ENCODE measurements at places on chromosomes 2 and 18.

DNA sequence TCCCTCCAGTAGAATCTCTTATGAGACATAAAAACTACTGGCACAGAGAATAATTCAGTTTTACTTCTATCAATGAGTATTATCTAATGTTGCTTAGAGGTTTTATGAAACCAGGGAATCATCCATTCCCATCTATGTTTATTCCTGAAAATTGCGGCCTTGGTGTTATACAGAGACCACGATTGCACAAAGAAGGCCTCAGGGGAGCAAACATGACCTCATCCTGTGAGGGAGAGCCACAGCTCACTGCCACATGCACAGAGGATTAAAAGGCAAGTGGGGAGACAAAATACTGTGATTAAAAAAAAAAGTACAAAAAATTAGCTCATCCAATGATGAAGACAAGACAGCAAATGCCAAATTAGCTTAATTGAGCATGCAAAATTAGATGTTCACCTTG lies 111.8 kb upstream of the SLC35G4 start:
- DNase-seq = no peak

GRCh38 chr2:195656161-195656858 lies 716 bp upstream of the SLC39A10 start:
- no peak for DNase-seq

GRCh38 chr2:161381546-161381945 lies 34.6 kb upstream of the TBR1 start:
- DNase-seq = no peak

DNA sequence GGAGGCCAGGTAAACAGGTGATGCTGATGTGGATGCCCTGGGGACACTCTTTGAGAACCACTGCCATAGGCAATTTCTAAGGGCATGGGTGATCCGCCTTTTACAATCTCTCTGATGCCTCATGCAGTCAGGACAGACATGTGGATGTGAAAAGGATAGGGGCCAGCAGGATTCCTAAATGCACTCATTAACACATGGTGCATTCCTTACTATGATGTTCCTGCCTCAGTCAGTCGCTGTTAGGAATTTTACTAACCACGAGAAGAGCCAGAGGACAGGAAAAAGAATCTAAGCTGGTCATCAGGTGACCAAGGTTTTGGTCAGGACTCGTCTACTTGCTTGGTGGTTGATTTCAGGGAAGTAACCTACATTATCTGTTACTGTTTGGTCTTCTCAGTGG lies 191.0 kb downstream of the ARL4C start:
- no peak for DNase-seq

- no peak for DNase-seq
Measured at GRCh38 chr18:49669403-49669802, 107.5 kb downstream of the LIPG start.

GRCh38 chr2:226802573-226802972 lies 3.0 kb upstream of the IRS1 start:
- no peak for DNase-seq

DNA sequence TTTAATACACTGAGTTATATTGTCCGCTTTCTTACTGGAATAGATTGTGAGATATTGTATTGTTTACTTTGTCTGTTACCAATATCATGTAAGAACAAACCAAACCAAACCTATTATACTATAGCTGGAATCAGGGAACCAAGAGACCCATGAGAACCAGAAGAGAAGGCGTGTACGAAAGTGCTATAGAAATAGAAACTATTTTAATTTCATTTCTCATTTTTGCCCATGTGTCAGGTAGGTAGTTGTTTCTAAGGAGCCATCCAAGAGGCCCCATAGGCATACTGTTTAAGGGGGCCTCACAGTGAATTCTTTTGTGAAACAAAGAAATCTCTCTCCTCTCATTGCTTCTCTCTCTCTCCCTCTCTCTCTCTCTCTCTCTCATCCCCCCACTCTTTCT lies 363.6 kb downstream of the RNF144A start:
- DNase-seq = no peak

DNA sequence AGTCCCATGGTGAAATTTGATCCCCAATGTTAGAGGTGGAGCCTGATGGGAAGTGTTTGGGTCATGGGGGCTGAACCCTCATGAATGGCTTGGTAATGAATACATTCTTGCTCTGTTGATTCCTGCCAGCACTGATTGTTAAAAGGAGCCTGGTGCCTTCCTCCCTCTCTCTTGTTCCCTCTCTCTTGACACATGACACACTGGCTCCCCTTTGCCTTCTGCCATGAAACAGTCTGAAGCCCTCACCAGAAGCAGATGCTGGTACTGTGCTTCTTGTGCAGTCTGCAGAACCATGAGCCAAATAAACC lies 30.6 kb upstream of the EPC2 start:
- no peak for DNase-seq

DNA sequence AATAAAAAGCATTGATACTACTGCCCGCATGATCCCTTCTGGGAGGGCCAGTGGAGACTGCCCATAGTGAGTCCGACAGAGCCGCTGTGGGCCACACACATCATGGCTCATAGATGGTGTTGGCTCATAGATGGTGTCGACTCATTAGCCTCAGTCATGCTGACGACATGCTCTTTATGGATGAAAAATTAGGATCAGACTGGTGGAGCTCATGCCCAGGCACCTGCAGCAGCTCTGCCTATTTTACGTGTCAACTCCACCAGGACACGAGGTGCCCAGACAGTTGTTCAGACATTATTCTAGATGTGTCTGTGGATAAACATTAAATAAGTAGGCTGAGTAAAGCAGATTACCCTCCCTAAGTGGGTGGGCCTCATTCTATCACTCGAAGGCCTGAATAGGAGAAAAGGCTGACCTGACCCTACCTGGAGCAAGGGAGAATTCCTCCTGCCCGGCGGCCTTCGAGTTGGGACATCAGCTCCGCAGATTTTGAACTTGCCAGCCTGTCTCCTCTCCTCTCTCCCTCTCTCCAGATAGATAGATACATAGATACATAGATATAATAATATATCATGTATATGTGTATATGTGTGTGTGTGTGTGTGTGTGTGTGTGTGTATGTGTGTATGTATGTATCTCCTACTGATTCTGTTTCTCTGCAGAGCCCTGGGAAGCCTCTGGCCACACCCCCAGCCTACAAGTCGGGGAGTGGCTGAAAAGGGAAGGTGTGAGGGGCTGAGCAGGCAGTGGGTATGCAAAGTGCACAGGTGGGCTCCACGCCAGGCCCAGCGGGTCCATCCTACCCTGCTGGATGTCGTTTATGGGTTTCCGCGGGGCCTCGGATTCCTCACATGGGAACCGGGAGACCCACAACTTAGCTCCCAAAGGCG lies 13.6 kb upstream of the TEX51 start:
- DNase-seq = no peak

DNA sequence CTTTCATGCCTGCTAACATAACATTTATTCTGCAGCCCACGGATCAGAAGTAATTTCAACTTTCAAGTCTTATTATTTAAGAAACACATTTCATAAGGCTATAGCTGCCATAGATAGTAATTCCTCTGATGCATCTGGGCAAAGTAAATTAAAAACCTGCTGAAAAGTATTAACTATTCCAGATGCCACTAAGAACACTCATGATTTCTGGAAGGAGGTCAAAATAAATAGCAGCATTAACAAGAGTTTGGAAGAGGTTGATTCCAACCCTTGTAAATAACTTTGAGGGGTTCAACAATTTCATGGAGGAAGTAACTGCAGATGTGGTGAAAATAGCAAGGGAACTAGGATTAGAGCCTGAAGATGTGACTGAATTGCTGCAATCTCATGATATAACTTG lies 77.6 kb downstream of the CCDC148 start:
- DNase-seq = no peak

GRCh38 chr2:84492571-84492970 lies 23.7 kb upstream of the DNAH6 start:
- no peak for DNase-seq

- DNase-seq = no peak
Measured at GRCh38 chr2:102558463-102558862, 60.9 kb upstream of the SLC9A2 start.

DNA sequence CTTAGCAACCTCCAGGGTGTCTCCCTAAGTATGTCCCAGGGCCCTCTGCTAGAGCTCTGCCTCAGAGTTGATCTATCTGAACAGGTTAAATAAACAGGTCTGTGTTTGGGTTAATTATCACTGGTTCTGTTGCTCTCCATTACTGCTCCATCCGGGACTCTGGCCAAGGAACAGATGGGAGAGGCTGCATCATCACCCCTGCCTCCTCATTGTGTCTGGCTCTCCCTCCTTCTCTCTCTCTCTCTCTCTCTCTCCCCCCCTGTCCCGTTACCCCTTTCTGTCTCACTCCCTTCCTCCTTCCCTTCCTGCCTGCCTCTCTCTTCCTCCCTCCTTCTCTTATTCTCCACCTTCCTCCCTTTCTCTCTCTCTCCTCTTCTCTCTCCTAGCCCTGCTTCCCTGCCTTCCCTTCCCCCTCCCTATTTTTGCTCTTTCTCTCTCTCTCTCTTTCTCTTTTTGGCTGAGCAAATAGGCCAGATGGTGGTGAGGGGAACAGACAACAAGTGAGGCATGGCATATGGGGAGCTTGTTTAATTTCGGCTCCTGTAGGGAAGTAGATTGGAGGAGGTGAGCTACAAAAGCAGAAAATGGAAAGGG lies 62.1 kb downstream of the SETBP1 start:
- DNase-seq = no peak

DNA sequence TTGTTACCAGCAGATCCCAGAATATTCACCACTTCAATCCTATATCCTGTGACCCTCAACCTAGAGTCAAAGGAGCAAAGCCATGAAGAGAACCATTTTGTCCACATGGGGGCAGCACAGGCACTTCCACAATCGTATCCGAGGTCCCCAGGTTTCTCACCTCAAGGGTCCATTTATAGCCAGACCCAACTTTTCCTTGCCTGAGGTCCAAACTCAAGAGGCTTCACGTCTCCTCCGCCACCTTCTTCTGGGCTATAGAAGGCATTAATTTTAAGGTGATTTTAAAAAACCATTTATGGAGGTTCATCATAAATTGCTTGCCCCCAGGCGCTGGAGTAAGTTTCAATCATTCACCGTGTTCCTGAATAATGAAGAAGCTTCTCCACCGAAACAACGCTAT lies 111.6 kb upstream of the NABP1 start:
- DNase-seq = peak; percentile 49

All from stimulated activated CD8-positive, alpha-beta memory T cell treated with anti-CD3 and anti-CD28 coated beads, Interleukin-4, amount 100 ng/mL, for 1 hour (primary cell).